Brain pericyte (primary cell): ENCODE measurements at places on chromosomes 12 and 14.

- no peak for DNase-seq
These were observed 76.6 kb downstream of the RIN3 start for GRCh38 chr14:92590176-92590575.

- DNase-seq = no peak
These were observed 141.9 kb downstream of the ANO6 start for GRCh38 chr12:45357539-45358417.

GRCh38 chr12:13835652-13836051, 145.8 kb downstream of the GRIN2B start:
- no peak for DNase-seq

DNA sequence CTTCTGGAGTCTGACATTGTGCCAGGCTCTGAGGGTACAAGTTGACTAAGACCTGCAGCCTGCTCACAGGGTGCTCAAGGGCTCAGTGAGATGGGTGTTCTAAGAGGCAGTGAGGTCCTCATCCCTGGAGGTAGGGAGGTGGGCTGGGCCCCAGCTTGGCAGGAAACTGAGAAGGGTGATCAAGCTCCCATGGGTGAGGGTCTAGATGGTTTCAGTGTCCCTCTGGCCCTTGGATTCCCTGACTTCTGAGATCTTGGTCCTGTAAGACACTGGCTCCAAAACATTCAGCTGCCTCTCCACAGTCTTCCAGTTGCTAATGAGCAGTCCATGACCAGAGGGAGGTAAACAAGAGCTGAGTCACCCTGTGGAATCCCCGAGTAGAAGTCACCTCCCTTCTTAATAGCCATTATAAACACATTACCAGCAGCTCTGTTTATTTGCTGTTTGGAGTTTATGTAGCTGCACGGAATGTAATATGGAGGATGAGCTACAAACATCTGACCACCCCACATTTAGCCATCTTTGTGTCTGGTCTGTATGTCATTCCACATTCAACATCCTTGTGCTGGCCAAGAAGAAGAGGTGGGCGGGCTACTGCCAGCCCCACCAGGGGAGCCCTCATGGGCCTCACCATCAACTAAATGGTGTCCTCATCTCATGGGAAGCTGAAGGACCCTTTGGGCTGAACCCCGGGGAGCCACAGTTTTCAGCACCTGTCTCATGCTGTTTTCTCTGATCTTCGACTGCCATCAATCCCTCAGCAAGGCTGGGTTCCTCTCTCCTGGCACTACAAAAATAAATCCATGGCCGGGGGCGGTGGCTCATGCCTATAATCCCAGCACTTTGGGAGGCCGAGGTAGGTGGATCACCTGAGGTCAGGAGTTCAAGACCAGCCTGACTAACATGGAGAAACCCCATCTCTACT, 37.2 kb upstream of the BDKRB2 start:
- no peak for DNase-seq

GRCh38 chr14:44412858-44413569, 94.1 kb downstream of the FSCB start:
- no peak for DNase-seq

GRCh38 chr12:114729731-114730130, 45.8 kb upstream of the TBX3 start:
- DNase-seq = no peak

GRCh38 chr12:130971925-130972585, 18.3 kb downstream of the ADGRD1 start:
- no peak for DNase-seq

- DNase-seq = no peak
These were observed 5.0 kb downstream of the BIN2 start for GRCh38 chr12:51318846-51319599.

DNA sequence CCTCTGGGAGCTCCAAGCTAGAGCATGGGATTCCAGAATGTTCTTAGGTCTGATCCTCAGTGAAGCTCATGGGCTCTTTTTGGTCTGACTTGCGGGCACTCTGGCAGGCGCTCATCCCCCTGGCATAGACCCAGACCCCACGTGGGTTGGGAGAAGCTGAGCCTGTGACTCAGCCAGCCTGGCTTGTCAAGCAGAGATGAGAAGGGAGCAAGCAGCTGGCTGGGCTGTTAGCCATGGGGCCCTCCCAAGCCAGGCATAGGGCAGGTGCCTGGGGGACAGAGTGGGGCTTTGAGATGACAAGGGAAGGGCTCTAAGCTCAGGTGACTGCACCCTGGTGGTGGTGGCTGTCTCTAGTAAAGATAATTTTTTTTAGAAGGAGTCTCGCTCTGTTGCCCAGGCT, 80.3 kb upstream of the NOS1 start:
- DNase-seq = no peak

GRCh38 chr14:66008631-66009030, 477.5 kb upstream of the CCDC196 start:
- DNase-seq = no peak

- no peak for DNase-seq
These were observed 133.8 kb upstream of the NUDT4 start for GRCh38 chr12:93243689-93244513.

DNA sequence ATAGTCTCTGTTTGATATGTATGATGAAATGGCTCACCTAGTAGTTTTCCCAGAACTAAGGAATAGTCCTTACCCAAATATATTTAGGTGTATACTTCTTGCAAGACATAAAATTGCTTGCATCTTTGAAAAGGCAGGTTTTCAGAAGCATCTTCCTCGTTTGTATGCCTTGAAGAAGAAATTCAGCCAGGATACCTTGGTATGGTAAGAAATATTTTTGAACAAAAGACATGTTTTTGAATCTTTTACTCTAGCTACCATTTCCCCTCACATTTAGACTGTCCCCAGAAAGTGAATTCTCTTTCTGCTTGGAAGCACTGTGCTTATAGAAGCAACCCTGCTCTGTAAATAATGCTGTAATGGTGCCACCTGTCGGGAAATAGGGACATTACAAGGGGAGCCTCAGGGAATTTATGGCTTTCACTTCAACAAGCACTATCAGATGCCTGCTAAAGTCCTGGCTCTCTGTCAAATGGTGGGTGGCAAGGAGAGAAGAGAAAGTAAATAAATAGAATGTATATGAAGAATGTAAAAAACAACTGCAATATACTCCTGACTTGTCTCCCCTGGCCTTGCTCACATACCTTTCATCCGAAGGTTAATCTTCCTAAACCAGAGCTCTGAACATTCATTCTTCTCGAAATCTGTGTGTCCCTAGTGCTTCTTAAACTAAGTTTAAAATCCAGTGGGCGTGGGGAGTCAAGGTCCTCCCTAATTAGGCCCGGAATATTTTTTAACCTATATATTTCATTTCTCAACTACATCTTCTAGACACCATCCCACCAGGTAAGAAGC, 6.1 kb downstream of the CCDC184 start:
- no peak for DNase-seq

DNA sequence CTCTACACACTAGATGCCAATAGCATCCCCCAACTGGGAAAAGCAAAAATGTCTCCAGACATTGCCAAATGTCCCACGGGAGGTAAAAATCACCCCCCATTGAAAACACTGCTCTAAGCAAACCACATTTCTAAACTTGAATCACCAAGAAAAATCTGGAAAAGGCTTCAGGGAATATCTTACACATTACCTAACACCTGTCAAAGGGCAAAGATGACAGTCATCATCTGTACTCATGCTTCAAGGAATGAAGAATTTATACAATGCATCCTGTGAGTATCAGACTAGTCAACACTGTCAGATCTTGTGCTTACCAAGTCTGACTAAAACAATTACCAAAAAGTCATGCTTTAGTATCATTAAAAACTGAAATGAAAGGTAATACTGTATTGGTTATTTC, 161.6 kb upstream of the SOX5 start:
- no peak for DNase-seq

DNA sequence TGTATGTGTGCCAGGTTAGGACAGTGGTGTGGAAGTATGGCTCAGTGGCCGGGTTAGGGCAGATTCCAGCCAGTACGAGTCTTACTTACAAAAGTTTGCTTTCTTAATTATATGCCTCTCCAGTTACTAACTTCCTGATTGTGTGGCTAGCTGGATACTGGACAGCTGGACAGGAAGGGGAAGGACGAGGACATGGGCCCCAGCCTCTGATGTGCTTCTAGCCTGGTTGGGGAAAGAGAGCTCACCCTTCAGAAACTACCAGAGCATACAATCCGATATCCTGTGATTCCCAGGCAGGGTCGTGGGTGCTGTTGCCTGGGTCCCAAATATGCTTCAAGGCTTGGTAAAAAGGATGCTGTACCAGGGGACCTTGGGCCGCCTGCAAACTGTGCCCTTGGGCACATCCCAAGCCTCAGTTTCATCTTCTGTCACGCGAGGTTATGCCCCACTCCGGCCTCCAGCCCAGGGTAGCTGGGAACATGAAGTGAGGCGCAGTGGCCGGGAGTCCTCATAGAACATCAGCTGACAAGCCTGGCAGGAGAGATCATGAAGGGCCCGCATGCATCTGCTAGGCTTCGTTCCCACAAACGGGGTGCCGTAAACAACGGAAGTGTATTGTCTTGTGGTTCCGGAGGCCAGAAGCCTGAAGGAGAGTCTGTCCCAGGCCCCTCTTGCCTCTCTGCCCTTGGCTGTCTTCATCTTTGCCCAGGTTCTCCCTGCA, 23.2 kb upstream of the RIN3 start:
- no peak for DNase-seq

- no peak for DNase-seq
These were observed 104.2 kb downstream of the PCNX1 start for GRCh38 chr14:71011479-71011878.

GRCh38 chr12:17778242-17778641, 311.8 kb downstream of the RERGL start:
- no peak for DNase-seq

DNA sequence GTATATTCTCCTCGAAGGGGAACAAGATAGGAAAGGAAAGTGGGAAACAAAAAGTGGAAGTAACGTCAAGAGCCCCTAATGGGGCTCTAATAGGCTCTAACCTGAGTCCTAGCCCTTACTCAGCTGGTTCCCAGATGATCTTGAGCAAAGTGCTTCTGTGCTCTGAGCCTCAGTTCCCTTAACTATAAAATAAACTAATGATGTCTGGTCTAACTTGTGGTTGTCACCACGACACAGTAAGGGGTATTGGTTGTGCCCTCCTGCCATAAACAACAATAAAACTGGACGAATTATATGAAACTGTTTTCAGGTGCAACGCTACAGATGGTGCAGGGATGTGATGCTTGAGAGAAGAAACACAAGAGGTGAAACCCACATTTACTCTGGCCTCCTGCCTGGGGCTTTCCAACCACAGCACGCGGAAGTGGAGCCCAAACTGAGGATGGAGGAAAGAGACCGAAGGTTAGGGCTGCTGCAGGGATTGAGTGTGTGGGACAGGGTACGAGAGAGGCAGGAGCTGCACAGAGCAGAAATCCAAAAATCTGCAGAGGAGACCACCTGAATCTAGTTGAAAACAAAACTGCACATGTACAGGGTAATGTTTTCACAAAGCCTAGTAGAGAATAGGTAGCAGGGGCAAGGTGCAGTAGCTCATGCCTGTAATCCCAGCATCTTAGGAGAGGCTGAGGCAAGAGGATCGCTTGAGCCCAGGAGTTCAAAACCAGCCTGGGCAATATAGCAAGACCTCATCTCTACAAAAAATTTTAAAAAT, 45.6 kb upstream of the BCL2L14 start:
- DNase-seq = no peak

- no peak for DNase-seq
These were observed 30.7 kb upstream of the GARIN2 start for GRCh38 chr14:67158566-67158965.

GRCh38 chr12:57632073-57632957, 686 bp downstream of the B4GALNT1 start:
- DNase-seq = no peak

DNA sequence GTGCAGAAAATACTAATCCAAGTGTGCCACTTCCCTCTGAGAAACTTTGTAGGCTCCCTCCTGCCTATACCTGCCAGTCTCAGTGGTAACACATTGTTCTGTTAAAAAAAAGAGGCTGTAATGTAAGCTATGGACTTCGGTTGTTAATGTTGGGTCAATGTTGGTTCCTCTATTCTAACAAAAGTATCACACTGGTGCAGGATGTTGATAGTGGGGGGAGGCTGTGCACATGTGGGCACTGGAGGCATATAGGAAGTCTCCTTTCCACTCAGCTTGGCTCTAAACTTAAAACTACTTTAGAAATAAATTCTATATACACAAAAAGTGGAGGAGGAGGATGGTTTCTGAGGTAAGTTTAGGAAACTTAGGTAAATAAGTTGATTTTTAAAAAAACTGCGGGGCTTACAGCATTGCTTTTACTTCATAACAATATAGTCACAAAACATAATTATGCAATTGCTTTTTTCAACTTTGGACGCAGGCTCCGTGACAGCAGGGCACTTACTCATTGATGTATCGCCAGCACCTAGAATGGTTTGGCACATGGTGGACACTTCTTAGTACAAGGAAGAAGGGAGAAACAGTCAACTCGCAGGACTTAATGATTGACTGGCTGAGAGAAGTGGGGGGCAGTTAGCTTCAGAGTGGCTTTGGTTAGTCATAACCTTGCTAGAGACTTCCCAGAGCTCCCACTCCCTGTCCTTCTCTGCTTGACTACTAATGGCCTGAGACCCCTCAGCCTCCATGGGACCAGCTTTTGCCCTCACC, 7.9 kb upstream of the NYNRIN start:
- no peak for DNase-seq

DNA sequence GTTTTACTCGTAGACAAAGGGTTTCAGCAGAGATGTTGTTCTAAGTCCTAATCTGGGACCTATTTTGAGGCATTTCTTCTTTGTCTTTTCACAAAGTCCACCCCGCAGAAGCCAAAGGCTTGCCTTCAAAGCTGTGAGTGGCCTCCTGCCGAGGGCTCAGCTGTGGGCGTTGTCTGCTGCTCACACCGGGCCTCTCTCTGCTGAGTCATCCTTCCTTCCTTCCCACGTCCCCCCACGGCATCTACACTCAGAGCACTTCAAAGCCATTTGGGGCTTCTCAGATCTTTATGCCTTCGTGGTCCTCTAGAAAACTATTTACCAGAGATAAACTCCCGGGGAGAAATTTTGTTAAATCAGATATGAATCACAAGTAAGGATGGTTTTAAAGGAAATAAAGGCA, 115.9 kb upstream of the TMPO start:
- peak; percentile 40 for DNase-seq

GRCh38 chr14:36022765-36023410, 153.6 kb downstream of the PTCSC3 start:
- no peak for DNase-seq

DNA sequence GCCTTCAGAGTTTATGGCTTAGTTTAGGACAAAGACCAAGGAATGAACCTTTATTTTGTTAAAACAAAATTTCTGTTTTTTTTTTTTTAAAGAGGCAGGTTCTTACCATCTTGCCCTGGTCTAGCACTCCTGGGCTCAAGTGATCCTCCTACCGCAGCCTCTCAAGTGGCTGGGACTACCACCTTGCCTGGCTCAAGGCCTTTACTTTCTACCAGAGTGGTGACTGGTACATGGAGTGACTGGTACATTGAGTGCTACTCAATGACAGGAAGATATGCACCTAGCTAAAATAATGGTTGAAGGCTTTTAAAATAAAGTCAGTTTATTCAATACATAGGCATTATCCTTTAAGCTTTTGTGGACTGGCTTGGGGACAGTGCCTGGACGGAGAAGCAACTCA, 32.6 kb downstream of the PRICKLE1 start:
- DNase-seq = no peak

- no peak for DNase-seq
These were observed 95.7 kb downstream of the RFLNA start for GRCh38 chr12:124390442-124391097.

GRCh38 chr12:8499616-8500015, 13.7 kb upstream of the CLEC4D start:
- no peak for DNase-seq
